Stimulated activated CD4-positive, alpha-beta T cell treated with anti-CD3 and anti-CD28 coated beads, Interleukin-15, amount 100 ng/mL, for 1 hour (primary cell): ENCODE measurements at places on chromosomes 1 and 21.

DNA sequence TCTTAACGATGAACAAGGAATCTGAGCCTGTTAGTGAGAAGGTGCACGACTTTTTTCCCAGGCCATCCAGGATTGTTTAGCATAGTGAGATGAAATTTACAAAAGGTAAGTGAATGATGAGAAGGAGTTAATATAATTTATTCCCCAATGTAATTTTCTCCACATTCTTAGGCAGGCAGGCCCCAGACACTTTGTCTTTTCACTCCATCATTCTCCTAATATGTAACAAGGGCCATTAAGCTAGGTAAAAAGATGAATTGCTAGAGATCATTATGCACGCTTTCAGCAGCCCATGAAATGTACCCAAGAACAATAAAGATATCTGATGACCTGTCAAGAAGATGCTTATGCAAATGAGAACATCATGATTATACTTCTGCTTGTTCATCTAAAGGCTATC is 24.1 kb downstream of the NIBAN1 start:
- DNase-seq, result no peak

GRCh38 chr21:39597595-39597994 is 15.1 kb upstream of the B3GALT5 start:
- no peak for DNase-seq

DNA sequence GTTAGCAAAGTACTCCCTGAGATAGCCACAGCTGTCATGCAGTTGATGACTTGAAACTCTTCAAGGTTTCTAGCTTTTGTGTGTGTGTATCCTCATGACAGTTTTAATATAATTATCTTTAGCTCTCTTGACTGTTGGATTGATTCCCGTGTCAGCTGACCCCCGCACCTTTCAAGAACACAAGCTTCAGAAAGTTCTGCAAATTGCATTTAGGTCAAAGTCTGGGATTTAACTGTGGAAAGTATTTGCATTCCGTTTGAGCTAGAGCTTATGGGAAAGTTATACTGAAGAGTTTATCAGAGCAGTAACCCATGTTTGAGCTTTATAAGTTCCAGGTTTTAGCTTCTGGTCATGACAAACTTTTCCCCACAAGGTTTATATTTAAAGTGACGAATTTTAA is 380.1 kb upstream of the CHRM3 start:
- no peak for DNase-seq

DNA sequence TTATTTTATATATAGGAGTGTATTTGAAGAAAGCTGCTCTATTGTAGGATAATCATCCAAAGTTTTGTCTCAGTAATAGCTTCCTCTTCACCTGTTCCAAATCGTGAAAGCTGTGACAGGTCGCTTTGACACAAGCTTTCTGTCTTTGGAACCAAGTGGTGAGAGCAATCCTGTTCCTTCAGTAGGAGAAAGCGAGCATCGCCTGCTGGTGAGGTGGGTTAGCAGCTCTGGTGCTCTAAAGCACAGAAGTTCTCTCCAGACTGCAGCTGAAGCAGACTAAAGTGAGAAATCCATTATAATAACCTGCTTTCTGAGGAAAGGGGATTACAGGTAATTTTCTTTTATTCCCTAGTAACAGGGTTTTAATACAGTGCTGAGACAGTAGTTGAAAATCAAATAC is 803.8 kb downstream of the ADGRL2 start:
- no peak for DNase-seq
